Nephron progenitor cell (in vitro differentiated cells): ENCODE measurements at places on chromosomes 11 and 22.
A peak's percentile ranks its signal among the peaks of the same experiment; 100 is the strongest.

DNA sequence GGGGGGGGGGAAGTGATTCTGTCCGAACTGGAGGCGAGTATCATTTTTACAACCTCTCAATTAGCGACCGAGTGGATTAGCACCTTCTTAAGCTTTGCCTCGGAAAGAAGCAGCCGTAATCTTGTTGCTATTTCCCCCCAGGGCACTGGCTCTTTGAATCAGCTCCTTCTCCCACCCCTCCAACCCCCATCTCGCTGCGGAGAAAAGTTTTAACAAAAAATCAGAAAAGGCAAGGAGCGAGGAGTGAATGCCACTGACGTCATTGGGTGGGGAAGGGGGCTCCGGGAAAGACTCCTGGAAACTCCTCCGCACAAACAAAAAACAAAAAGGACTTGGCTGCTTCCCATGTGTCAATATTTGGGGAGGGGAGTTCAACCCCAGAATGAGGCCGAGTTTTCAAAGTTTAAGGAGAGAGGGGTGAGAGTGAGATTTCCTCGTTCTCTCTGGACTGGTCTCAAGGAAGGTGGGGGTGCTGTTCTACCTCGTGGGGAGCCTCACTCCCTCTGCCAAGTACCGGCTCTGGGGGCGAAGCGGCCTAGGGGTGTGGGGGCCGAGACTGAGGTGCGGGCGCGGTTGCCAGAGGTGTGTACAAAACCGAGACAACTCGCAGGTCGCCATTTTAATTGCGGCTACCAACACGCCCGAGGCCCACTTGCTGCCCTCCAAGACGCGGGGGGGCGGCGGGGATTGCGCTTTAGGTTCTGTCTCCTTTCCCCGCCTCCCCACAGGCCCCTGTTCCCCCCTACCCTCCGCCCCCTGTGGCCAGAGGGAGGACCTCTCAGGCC, 2.5 kb upstream of the PAX6 start:
- peaks cover 49% of the 10 kb centered on the region for H3K4me1 ChIP-seq
- H3K27ac ChIP-seq, result no peak overlapping the region
- peak; percentile 28 for DNase-seq
- H3K27me3 ChIP-seq, result no peaks in the 10 kb centered on the region
- no peaks in the 10 kb centered on the region for H3K36me3 ChIP-seq
- H3K4me3 ChIP-seq, result no peak overlapping the region

GRCh38 chr11:130189492-130190210, 30.1 kb downstream of the ST14 start:
- peaks cover 14% of the 10 kb centered on the region for H3K27me3 ChIP-seq
- DNase-seq, result no peak
- peaks cover under 1% of the 10 kb centered on the region for H3K4me1 ChIP-seq
- no peak overlapping the region for H3K4me3 ChIP-seq
- no peak overlapping the region for H3K27ac ChIP-seq

GRCh38 chr11:67312187-67313021, 9.1 kb downstream of the SSH3 start:
- peaks cover 8% of the 10 kb centered on the region for H3K27me3 ChIP-seq
- no peaks in the 10 kb centered on the region for H3K36me3 ChIP-seq
- H3K4me3 ChIP-seq, result no peak overlapping the region
- DNase-seq, result no peak
- peaks cover 9% of the 10 kb centered on the region for H3K4me1 ChIP-seq

GRCh38 chr11:20131788-20132666, 28.2 kb downstream of the DBX1 start:
- H3K4me1 ChIP-seq, result peaks cover 50% of the 10 kb centered on the region
- no peak overlapping the region for H3K27ac ChIP-seq
- peak overlapping the region; percentile 78 for H3K4me3 ChIP-seq
- no peaks in the 10 kb centered on the region for H3K36me3 ChIP-seq
- H3K27me3 ChIP-seq, result peaks cover 14% of the 10 kb centered on the region

- H3K36me3 ChIP-seq, result no peaks in the 10 kb centered on the region
- peak overlapping the region; percentile 79 for H3K4me3 ChIP-seq
- peak; percentile 97 for DNase-seq
These were observed 3.0 kb upstream of the MYBPC3 start for GRCh38 chr11:47355283-47356128.

DNA sequence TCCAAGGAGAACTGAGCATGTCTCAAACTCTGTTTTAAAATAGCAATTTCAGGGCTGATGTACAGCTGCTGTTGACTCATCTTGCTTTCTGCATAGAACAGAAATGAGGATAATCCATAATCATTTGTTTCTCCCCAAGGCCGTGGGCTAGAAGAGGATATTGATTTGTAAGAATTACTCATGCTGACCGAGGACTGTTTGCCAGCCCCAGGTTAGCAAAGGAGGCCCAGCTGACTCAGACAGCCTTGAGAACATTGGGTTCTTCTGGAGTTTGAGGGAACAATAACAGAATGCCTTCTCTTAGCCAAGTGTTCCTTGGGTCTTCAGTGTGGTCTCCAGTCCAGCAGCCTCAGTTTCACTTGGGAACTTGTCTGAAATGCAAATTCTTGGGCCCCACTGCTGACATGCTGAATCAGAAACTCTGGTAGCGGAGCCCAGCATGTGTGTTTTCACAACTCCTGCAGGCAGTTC, 92.0 kb downstream of the ZC3H12C start:
- no peak for DNase-seq
- peaks cover 21% of the 10 kb centered on the region for H3K4me1 ChIP-seq
- no peaks in the 10 kb centered on the region for H3K36me3 ChIP-seq
- no peak overlapping the region for H3K27ac ChIP-seq
- H3K27me3 ChIP-seq, result peaks cover 6% of the 10 kb centered on the region

- DNase-seq, result no peak
- H3K27ac ChIP-seq, result peak overlapping the region; percentile 100
- peaks cover 74% of the 10 kb centered on the region for H3K4me1 ChIP-seq
- peaks cover 8% of the 10 kb centered on the region for H3K36me3 ChIP-seq
These were observed 1.2 kb upstream of the P2RX6 start for GRCh38 chr22:21013657-21014201.

GRCh38 chr11:112277941-112278340, 17.3 kb upstream of the PLET1 start:
- H3K4me3 ChIP-seq, result no peak overlapping the region
- DNase-seq, result no peak
- H3K27ac ChIP-seq, result no peak overlapping the region
- no peaks in the 10 kb centered on the region for H3K36me3 ChIP-seq
- peaks cover 11% of the 10 kb centered on the region for H3K4me1 ChIP-seq

DNA sequence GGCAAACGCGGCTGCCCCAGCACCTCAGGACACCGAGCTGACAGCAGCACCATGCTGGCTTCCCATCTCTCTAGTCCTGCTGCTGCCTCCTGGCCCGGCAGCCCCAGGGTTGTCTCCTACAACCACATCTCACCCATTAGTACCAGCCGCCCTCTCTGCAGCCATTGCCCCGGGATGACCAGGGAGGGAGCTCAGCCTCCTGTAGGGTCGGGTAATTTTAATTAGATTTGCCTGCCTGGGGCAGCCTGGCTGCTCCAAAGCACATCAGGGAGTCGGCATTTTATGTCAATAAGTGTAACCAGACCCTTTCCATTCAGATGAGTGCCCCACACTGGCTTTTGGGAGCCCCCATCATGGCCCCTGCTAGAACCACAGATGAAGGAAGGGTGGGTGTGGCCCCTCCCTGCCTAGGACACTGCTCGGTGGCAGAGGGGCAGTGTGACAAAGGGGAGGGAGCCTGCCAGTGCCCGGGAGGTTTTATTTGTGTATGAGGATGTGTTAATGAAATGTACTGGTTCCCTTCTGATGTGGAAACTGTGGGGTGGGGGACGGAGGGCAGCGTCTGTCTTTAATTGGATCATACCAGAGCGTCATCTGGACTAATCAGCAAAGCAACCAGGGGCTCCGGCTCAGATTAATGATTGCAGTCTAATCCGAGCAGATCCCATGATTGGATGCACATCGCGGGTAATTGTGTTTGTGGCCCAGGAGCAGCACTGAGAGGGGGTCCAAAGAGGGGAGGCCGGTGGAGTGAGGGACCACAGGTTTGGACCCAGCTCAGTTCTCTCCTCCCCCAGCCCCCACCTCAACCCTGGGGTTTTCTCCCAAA, 125.3 kb downstream of the FEZ1 start:
- no peaks in the 10 kb centered on the region for H3K27me3 ChIP-seq
- peaks cover 27% of the 10 kb centered on the region for H3K36me3 ChIP-seq
- peaks cover 67% of the 10 kb centered on the region for H3K4me1 ChIP-seq
- no peak for DNase-seq

DNA sequence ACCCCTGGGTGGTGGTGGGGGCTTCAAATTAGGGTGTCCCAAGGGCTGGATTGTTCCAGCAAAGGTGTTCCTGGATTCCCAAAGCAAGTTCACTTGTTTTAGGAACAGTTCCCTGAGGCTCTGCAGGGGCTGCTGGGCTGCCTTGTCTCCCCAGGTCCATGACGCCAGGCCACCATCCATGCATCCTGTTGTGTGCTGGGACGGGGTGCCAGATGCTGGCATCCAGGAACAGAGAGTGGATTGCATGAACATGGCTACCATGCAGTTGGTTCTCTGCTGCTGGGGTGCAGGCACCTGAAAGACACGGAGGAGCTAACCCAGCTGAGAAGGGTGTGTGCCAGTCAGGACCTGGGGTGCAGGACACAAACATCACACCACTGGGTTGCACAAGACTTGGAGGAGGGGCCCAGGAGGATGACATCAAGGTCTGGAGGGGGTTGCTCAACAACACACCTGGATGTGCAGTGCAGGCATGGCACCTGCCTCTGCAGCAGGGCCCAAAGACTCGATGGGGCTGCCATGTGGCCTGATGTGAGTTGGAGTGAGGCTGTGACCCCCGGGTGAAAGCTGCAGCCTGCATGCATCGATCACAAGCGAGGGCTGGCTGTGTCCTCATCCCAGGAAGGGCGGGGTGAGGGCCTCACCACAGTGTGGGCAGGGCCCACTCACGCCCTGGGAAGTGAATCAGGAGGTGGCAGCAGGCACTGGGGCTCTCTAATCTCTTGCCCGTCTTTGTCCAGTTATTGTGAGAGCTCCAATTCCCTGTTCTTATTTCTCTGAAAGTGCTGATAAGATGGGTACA, 74.0 kb upstream of the CLDN5 start:
- H3K27me3 ChIP-seq, result peaks cover 22% of the 10 kb centered on the region
- H3K36me3 ChIP-seq, result no peaks in the 10 kb centered on the region
- DNase-seq, result no peak

- no peak for DNase-seq
- no peaks in the 10 kb centered on the region for H3K36me3 ChIP-seq
- peak overlapping the region; percentile 35 for H3K27ac ChIP-seq
- no peak overlapping the region for H3K4me3 ChIP-seq
These were observed 181.4 kb downstream of the ETS1 start for GRCh38 chr11:128405714-128406662.

GRCh38 chr11:46577058-46577457, 16.8 kb downstream of the AMBRA1 start:
- H3K36me3 ChIP-seq, result peaks cover 47% of the 10 kb centered on the region
- H3K4me3 ChIP-seq, result no peak overlapping the region
- H3K27me3 ChIP-seq, result no peaks in the 10 kb centered on the region
- no peak for DNase-seq

DNA sequence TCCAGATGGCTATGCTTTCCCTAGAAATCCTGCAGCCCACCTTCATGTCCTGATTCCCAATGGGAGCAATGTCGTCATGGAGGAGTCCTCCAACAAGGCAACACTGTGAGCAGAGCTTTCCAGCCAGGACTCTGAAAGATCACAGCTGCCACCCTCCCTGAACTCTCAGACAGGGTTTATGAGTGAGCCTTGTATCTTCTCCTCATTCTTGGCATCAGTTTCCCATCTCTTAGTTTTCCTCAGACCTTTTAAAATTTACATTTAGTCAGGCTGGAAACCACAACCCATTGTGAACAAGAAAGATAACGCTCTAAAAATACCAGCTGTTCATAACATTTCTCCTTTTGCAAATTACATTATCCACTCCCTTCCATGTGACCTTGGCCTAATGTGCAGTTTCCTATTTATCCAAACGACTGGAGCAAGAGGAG, 15.6 kb upstream of the LYVE1 start:
- no peak overlapping the region for H3K27ac ChIP-seq
- DNase-seq, result no peak
- H3K27me3 ChIP-seq, result peaks cover 6% of the 10 kb centered on the region

DNA sequence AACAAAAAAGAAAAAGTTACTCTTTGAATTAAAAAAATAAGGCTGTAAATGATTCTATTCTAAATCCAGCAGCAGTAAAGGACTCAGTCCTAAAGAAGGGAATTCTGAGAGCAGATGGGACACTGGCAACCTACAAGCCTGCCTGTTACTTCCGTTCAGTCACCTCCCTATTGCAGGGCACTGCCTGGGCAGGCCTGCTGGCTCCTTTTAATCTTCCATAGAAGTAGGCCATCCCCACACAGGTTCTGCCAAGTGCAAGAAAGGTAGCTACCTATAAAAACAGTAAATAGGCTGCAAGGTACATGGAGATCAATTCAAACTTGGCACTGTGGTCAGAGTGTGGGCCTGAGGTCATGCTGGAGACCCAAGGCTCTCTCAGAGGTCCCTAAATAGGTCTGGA, 136.4 kb downstream of the TRIM44 start:
- no peak for DNase-seq
- no peaks in the 10 kb centered on the region for H3K27me3 ChIP-seq
- peaks cover 26% of the 10 kb centered on the region for H3K36me3 ChIP-seq
- H3K4me1 ChIP-seq, result peaks cover 36% of the 10 kb centered on the region

GRCh38 chr11:94186342-94187203, 57.9 kb downstream of the PANX1 start:
- DNase-seq, result no peak
- no peaks in the 10 kb centered on the region for H3K27me3 ChIP-seq
- H3K4me1 ChIP-seq, result peaks cover 8% of the 10 kb centered on the region
- peak overlapping the region; percentile 93 for H3K27ac ChIP-seq

DNA sequence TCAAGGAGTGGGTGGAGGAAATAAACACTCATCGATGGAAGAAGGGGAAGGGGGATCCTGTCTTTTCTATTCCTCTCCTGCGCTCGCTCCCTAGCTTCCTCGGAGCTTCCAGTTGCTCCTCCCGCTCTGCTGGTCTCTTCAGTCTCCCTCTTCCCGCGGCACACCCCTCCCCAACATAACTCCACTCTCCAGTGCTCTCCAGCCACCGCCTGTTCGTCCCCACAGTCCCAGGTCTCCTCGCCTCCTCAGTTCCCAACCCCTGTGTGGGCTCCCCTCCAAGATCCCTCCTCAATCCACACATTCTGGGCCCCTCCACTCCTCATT, 438 bp downstream of the ZW10 start:
- peaks cover 23% of the 10 kb centered on the region for H3K4me1 ChIP-seq
- H3K36me3 ChIP-seq, result peaks cover 27% of the 10 kb centered on the region
- H3K27me3 ChIP-seq, result peaks cover 44% of the 10 kb centered on the region
- H3K27ac ChIP-seq, result peak overlapping the region; percentile 94
- peak; percentile 44 for DNase-seq
- H3K4me3 ChIP-seq, result peak overlapping the region; percentile 99
